GOT3 (cell line): ENCODE measurements at places on chromosomes 13 and 19.

DNA sequence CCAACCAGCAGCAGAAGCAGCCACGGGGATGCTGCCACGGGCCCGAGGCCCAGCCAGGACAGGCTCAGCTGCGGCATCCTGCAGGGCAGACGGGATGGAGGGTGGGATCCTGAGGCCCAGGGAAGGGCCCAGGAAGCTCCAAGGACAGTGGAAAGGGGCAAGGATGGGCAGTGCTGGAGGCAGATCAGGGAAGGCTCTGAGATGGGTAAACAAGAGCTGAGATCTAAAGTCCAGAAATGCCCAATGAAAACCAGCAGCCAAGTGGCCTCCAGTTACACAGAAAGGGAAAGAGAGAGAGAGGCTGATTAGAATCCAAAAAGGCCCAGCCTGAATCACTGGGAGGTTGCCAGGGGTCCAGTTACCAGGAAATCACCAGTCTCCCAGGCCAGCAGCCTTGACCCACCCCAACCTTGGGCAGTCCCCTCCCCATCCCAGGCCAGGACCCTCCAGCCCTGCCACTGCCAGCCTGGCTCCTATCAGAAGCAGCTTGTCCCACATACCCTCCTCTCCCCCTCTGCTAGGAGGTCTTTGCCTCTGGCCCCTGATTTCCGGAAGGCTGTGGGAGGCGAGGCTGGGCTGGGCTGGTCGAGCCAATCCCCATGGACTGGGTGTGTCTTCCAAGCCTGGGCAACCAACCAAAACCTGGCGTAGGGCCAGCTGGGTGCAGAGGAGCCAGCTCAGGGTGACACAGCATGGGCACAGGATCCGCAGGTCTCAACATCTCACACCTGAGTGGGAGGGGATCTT, at the start of gene CYP4F11:
TSS of gene CYP4F11 (minus strand) at position 198 of the 747 bp plus-strand sequence. CDS start at position 77, 121 bp downstream.
- no peak for DNase-seq

DNA sequence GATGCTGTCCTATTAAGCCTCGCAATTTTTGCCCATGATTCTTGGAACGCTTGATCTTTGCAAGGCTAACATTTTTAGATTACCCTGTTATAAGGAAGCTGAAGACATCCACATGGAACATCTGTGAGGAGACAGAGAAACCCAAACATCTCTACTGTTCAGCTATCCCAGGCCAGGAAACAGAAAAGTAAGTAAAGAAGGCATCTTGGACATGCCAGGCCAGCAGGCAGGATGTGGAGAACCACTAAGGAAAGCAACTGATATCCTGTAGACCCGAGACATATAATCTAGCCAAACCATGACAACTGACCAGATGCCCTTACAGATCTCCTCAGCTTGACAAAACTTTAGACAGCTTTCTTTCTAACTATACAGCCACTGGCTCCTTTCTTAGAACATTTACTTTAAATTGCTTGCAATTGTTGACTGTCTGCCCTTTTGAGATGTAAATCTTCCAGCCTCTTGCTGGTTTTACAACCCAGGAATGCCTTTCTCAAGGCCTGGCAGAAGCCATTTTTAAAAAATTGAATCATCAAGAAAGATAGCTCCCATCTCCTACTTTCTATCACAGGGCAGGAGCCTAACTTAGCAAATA, 255.8 kb upstream of the DACH1 start:
- no peak for DNase-seq

DNA sequence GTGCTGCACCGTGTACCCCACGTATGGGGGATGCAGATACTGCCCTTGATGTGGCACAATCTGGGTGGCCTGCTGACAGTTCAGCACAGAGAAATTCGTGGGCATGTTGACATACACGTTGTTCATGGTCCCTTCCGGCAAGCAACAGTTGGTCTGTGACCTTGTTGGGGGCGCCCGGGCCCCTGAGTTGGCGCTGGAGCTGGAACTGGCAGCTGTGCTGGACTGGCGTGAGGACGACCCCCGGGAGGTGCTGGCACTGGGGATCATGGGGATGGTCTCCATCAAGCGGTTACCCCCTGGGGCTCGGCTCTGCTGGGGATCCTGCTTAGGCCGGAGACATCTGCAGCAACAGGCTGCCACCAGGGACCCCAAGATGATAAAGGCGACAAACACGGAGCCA, 5.2 kb downstream of the SHISA2 start:
- no peak for DNase-seq

GRCh38 chr13:72886272-72887067, 104.5 kb downstream of the PIBF1 start:
- DNase-seq, result no peak

DNA sequence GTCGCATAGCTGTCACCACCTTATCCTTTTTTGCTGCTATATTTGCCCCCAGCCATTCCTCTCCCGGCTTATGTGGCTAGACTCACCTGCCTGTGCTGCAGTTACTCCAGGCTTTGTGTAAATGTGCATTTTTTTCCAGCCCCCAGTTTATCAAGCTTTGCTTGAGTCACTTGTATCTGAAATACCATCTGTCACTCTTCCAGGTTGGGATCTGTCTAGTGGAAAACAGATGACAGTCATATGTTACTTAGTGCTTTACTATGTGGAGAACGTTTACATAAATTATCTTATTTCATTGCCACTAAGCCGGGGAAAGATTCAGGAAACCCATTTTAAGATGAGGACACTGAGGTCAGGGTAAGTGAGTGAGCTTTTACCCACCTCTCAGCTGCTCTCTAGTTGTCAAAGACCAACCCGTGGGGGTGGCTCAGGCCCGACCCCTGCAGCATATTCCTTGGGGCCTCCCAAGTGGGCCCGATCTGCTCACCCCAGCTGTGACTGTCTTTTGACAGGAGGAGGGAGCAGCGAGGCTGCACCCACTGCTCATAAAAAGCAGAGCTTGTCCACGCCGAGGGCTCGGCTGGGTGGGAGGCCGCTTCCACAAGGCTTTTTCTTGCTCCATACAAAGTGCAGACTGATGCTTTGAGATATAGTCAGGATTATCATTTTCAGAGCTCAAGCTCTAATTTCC, 7.2 kb downstream of the GJB2 start:
- DNase-seq, result no peak
